Cerebellar nuclear complex (tissue), 1 donor: ENCODE measurements at places on chromosomes 5 and 9.
A peak's percentile ranks its signal among the peaks of the same experiment; 100 is the strongest.

DNA sequence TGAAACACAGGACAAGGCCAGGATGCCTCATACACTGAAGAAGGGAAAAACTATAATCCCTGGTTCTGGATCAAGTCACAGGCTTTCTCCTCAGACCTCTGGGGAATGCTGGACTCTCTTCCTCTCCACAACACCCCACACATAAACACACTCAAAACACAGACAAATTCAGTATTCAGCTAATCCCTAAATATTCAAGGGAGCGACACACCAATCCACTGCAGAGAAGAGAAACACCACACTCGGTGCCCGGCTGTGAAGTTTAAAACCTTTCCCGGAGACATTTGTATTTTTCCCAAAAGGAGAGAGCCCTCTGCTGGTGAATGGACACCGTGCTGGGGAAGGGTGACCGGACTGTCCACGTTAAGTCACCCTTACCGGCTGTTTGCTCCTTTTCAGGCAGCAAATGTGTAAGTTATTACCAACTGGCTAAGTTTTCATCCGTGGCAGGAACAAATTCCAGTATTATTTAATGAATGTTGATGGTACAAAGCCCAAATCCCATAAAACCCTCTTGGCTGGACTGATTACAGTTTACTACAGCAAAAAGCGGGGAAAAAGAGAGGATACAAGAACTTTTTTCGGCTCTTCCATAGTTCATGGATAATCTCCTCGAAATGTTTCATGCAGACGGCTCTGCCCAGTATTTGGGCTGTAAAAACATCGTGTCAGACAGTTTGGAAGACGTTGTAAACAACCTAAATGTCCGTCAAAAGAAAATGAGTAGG lies 130.9 kb upstream of the SLC30A5 start:
- DNase-seq, result peak; percentile 15

DNA sequence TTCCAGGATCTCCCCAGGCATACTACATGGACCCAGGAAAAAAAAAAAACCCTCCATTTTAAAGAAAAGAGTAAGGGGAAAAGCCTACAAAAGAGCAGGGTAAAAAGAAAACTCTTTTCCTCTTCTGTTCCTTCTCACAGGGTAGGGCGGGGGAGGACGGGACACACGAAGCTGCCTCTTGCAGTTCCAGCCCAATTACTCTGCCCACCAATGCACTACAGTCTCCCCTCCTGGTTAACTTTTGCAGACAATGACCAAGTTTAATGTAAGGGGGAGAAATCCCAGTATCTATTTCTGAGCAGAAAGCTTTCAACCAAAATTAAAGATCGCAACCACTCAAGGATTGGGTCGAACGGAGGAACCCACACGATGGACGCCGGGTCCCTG lies 1.3 kb downstream of the BRD3 start:
- DNase-seq, result no peak

DNA sequence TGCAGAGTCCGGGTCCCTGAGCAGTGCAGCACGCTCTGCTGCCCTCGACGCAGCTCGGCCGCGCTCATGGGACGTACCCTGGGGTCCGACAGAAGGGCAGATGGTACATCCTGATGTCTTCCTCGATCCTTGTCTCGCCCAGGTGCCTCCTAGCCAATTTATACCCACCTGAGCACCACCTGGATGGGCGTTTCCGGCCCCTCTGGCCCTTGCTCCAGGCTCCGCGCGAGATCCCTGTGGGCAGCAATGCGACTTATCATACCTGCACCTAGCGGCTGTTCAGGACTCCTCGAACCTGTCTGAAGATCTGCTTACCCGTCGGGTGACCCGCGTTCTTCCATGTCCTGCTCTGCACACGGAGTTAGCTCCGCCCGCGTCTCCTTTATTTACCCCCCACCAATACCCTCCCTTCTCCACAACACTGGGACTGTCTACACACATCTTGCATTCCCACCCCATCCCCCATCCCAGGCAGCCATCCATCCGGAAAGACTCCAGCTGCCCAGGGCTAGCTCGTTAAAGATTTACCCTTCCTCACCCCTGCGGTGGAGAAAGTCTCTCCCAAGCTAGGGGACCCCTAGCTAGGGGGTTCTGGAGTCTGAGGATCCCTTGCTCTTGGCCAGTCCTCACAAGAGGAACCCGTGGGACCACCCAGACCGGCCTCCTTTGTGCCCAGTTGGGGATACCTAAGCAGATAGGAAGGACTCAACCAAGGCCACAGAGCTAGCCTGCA lies at the start of gene KIF12:
Gene KIF12 (minus strand): TSS at position 357 of the 733 bp plus-strand sequence. CDS start 16 bp downstream, at position 341.
- DNase-seq, result no peak

DNA sequence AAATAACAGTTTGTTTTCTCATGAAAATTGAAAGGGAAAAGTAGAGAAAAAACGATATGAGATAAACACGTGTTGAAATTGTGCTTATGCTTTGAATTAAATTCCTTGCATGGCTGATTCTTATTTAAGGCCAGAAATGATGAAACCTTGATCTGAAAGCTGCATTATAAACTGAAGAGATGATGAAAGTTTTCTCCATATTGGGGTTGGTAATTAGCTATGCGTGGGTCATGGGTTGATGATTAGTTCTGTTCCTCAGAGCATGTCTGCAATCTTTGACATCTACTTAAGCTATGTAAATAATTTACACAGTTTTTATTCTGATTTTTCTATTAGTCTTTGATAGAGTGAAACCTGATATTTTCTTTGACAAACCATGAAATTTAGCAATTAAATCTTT lies 264.1 kb downstream of the CD180 start:
- no peak for DNase-seq

- DNase-seq, result no peak
These were observed 159.1 kb upstream of the RGMB start for GRCh38 chr5:98614341-98614740.

DNA sequence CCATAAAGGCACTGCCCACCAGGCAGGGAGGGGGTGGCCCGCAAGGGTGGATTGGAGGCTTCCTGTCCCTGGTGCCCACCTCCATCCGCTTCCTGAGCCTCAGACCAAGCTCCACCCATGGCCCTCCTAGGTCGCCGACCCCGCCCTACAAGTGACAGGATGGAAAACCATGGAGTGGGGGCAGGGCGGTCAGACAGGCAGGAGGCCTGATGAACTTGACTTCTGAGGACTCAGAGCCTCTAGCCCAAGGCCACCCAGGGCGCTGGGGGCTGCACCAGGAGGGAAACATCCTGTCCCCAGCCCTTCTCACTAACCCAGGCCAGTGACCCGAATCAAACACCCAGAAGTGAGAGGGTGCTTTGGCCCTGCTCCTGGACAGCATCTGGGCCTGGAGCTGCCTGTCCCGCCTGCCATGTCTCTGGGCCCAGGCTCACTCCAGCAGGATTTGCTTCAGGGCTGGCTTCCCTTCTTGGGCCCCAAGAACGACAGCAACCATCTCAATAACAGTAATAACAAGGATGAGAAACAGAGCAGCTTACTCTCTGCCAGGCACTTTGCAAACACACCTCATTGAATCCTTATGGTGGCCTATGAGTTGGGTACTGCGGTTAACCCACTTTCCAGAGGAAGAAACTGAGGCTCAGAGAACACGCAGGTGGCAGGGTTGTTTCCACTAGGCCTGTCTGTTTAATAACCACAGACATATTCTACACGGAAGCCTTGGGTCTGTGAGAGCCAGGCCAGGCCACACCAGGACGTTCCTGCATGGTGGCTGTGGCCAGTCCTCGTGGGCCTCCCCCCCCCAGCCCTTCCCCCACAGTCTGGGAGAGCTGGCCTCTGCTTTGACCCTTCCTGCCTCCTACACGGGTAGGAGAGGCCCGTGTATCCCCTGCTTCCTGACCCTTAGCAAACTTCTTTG lies 4.4 kb upstream of the ST6GALNAC6 start:
- no peak for DNase-seq

DNA sequence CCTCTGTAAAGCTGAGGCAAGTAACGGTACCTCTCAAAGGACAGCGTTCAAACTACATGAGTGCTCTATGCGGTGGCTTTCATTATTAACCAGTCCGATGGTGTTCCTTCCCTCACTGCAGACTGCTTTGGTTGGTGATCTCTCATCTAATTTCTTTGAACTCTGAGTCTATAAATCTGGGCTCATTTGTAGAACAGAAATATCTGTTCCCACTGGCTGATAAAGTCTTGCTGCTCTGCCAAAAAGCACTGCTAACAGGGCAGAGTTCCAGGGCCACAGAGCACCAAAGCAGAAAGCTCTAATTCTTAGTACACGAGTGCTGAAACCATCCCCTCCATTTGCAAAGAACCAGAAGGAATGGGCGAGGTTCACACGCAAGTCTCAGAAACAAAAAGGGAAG lies 81.9 kb downstream of the MED27 start:
- DNase-seq, result peak; percentile 48

DNA sequence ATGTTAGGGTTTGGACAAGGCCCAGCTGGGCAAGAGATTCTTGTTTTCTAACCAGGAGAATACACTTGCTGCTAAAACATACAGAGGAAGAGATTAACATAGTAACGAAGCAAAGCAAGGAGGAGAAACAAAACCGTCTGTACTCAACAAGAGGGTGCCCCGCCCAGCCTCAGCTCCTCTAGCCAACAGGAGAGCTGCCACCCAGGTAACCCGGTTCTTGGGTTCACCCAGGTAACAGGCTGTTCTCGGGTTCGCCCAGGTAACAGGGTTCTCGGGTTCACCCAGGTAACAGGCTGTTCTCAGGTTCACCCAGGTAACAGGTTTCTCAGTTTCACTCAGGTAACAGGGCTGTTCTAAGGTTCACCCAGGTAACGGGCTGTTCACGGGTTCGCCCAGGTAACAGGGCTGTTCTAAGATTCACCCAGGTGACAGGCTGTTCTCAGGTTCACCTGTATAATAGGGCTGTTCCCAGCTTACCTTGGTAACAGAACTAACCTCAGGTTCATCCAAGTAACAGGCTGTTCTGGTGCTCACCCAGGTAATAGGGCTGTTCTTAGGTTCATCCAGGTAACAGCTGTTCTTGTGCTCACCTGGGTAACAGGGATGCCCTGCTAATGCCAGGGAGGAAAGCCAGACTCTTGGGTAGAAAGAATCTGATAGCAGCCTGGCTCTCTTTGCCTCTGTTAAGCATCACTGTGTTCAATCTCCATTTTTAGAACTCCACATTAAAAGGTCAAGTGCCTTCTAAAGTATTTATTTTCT lies 271.6 kb downstream of the SYK start:
- peak; percentile 35 for DNase-seq

DNA sequence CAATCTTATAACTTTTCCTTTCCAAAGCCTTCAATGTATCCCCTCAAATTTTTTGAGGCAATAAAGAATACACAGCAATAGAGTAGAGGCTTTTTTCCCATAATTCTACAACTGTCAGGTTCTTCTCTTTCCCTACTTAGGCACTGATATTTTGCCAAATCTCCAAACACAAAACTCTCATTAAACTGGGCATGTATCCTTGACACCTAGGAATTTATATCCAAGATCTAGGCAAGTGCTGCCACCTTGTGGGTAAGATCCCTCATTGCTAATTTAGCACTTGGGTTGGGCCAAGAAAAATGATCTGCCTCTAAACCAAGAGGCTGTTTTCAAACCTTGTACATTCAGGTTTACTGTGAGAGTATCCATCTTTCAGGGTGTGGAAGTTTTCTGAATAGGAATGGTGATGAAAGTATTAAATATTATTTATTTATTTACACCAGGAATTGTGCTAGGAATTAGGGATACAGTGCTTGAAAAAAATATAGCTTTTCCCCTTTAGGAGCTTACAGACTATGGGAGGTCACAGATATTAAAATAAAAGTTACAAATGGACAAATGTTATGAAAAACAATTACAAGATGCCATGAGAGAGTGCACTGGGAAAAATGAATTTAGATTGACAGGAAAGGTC lies 17.6 kb downstream of the TSTD2 start:
- DNase-seq, result no peak

GRCh38 chr5:54516051-54516655 lies 1.4 kb upstream of the SNX18 start:
- DNase-seq, result no peak

- DNase-seq, result no peak
These were observed 52.3 kb upstream of the CAVIN4 start for GRCh38 chr9:100525563-100525962.

DNA sequence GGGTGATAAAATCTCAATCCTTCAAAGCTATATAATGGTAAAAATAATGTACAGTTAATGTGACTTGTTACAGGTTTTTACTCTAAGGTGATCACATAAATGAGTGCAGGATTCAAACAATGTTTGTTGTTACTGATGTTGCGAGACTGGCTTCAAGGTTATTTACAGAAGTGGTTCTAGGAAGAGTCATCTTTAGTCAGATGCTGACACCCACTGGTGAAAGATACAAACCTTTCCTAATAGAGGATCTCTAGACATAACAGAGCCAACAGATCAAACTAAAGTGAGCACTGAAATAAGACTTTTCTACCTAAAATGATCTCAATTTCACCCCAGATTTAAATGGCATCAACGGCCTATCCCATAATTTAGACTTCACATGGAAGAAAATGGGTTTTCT lies 20.2 kb downstream of the ARSB start:
- no peak for DNase-seq

- no peak for DNase-seq
These were observed 24.1 kb upstream of the PTGS1 start for GRCh38 chr9:122346478-122347347.

- no peak for DNase-seq
These were observed 195.8 kb downstream of the CACNA1B start for GRCh38 chr9:138073408-138073807.

DNA sequence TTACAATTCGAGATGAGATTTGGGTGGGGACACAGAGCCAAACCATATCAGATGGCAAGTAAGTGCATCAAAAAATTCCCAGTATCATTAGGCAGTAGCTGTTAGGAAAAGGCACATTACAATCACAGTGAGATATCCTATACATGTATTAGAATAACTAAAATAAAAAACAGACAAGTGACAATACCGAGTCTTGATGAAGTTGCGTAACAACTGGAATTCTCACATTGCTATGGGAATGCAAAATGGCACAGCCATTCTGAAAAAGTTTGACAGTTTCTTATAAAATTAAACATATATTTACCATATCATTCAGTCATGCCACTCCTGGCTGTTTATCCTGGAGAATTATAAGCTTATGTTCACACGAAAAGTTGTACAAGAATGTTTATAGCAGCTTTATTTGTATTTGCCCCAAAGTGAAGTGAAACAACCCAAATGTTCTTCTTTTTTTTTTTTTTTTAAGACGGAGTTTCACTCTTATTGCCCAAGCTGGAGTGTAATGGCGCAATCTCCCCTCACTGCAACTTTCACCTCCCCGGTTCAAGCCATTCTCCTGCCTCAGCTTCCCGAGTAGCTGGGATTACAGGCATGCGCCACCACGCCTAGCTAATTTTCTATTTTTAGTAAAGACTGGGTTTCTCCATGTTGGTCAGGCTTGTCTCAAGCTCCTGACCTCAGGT lies 93.1 kb upstream of the TLE1 start:
- no peak for DNase-seq

DNA sequence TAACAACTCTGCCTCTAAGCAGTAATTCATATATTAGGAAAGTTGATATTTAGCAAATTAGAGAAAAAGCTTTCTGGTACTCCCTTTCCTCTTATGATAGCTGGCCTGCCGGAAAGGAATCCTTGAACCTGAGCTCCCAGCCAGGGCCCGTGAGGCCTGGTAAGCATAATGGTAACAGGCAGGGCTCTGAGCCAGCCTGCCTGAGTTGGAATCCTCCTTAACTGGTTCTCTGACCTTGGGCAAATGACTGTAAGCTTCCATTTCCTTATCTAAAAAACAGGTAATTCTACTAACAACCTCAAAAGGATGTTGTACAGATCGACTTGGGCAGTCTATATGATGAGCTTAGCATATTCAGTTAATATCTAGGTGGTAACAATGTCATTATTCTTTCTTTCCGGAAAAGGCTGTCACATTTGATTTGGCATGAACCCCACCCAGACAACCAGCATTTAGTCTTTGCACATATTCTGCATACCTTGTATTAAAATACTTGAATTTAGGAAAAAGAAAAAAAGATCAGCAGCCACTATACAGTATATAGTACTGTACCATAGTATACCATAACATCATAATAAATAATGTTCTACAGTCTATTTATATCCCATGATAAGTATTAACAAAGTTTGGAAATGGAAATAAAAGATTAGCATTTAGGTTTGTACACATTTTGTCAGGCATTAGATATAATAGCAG lies 55.7 kb upstream of the MAP3K1 start:
- no peak for DNase-seq
